Activated T-helper 1 cell treated with anti-CD3 and anti-CD28 coated beads, Interleukin-12 subunit alpha, Interleukin-12 subunit beta, Interleukin-2, Interleukin-4 antibody, amounts not matched to agents 30 ng/mL and 10 ng/mL and 1 ng/mL, durations not matched to agents 14 hours and 24 hours and 36 hours (primary cell): ENCODE measurements at places on chromosomes 13 and 19.
A peak's percentile ranks its signal among the peaks of the same experiment; 100 is the strongest.

DNA sequence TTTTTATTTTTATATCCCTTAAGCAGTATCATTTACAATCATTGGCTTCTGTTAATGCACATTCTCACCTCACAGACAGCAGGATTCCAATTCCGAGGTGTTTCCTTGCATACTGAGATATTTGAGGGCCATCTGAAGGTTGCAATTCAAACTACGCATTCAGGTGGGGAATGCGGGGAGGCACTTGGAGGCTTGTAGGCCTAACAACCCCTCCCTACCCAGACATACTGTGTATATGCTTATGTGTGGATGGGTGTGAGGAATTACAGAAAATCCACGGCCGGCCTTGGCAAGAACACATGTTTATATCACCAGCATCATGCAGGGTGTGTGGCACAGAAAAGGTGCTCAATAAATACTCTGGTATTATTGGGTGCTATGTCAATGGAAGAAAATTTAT, 43.3 kb upstream of the PCDH8 start:
- H3K36me3 ChIP-seq: no peaks in the 10 kb centered on the region
- H3K27me3 ChIP-seq: no peaks in the 10 kb centered on the region
- no peaks in the 10 kb centered on the region for H3K4me1 ChIP-seq

DNA sequence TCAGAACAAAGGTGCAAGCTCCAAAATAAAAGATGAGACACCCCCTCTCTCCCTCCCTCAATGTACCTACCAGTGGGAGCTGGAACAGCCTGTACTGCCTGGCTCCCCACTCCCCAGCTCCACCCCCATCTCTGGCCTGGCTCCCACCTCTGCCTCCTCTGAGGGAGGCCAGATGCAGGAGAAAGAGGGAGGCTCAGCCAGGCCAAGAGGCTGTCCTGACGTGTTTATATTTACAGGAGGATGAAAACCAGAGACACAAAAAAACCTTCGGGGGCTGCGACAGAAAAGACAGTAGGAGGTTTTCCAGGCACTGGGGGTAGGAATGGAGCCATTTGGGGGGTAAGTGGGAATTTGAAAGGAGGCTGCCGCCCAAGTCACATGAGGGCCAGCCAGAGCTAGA, 19.7 kb downstream of the ARHGEF18 start:
- H3K27ac ChIP-seq: peak overlapping the region; percentile 31
- H3K27me3 ChIP-seq: no peaks in the 10 kb centered on the region
- H3K4me3 ChIP-seq: no peak overlapping the region

DNA sequence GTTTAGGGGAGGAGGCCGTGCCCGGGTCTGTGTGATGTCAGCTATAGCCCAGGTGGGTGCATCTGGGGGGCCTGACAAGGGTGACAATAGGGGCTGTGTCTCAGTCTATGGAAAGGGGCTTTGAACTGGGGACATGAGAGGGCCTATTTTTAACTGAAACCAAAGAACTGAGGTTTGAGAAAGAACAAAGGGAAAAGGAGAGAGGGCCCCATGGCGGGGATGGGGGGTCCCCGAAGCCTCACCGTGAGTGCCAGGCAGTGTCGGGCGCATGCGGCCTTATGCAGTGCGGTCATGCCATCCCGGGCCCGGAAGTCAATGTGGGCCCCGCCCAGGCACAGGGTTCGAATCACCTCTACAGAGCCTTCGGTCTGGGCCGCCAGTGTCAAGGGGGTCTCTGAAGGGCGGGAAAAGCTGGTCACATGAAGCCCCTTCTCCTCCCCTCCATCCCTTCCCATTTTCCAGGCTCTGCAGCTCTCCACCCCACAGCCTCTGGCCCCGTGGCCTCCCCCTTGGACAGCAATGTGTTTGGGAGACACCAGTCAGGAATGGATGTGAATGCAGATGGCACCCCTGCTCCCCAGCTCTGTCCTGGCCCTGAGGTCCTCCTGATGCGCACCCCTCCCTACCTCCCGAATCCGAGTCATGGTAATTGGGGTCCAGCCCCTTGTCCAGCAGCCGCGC, 5.9 kb downstream of the SHANK1 start:
- no peak for DNase-seq
- H3K27me3 ChIP-seq: peaks cover 37% of the 10 kb centered on the region

- H3K4me1 ChIP-seq: peaks cover 74% of the 10 kb centered on the region
- H3K4me3 ChIP-seq: peak overlapping the region; percentile 68
- DNase-seq: no peak
- H3K36me3 ChIP-seq: peaks cover 40% of the 10 kb centered on the region
Observed at GRCh38 chr19:46617601-46618000, 7.3 kb downstream of the PTGIR start.

DNA sequence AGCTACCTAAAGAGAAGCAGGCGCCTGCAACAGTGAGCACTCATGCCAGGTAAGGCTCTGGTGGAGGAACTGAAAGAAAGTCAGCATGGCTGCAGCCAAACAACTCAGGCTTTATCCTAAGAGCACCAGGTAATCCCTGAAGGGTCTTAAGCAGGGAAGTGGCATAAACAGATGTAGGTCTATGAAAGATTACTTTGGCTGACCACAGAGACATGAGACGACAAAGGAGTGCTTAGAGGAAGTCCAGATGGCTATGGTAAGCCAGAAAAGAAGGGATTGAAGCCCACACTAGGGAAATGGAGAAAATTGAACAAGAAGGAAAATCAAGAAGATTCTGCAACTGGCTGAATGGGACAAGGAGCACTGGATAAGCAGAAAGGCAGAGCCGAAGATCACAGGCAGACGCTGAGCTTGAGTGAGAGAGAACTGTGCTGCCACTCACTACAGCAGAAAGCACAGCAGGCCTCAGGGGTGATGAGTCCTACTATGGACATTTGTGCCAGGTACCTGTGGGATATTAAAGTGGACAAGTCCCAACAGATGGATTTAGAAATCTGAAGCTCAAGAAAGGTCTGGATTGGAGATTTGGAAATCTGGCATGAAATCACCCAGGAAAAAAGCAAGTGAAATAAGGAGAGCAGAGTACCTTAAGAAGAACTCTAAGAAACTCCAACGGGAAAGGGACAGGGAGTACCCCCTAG, 4.2 kb downstream of the RCBTB1 start:
- peaks cover 12% of the 10 kb centered on the region for H3K36me3 ChIP-seq
- peaks cover 20% of the 10 kb centered on the region for H3K4me1 ChIP-seq
- no peak for DNase-seq
- H3K27me3 ChIP-seq: no peaks in the 10 kb centered on the region

- no peaks in the 10 kb centered on the region for H3K4me1 ChIP-seq
- H3K36me3 ChIP-seq: peaks cover 7% of the 10 kb centered on the region
- no peaks in the 10 kb centered on the region for H3K27me3 ChIP-seq
- DNase-seq: no peak
- H3K27ac ChIP-seq: no peak overlapping the region
Observed at GRCh38 chr19:18349524-18350128, 9.2 kb downstream of the PGPEP1 start.

- no peaks in the 10 kb centered on the region for H3K36me3 ChIP-seq
- peaks cover 8% of the 10 kb centered on the region for H3K4me1 ChIP-seq
- peak overlapping the region; percentile 89 for H3K27ac ChIP-seq
Observed at GRCh38 chr13:31045286-31046081, 113.0 kb downstream of the TEX26 start.
